Lung (tissue), 17 donors: ENCODE measurements at places on chromosomes 7 and 10.

DNA sequence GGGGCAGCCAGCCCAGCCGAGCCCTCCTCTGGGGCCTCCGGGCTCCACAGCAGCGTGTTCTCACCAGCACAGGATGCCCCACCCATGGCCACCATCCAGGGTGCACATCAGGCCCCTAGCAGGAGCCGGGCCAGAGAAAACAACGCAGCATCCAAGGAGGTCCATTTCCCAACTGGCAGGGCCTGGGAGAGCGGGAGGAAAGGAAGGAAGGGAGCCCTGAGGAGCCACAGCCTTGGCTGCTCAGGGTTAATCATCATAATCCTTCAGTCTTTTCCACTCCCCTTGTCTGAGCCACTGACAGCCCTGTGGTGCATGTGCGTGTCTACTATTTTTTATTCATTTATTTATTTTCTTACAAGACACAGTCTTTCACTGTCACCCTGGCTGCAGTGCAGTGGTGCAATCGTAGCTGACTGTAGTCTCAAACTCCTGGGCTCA, 3.6 kb downstream of the PLAC9 start:
- DNase-seq: peak; percentile 84

DNA sequence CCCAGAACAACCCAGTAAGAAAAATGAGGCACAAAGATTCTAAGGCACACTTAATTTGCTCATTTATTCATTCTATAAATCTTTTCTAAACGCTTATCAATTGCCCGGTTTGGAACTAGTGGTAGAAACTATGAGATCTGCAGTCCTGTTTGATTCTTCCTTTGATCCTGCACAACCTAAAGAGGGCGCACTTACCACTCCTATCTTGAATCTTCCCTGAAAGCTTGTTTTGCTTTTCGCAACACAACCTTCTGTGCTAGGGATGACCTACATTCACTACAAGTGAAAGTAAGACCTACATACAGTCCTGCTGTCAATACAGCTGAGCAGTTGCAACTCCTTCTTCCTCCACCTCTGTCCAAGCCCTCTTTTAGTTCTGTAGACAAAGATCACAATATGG, 12.6 kb upstream of the ARL4A start:
- no peak for DNase-seq

- DNase-seq: no peak
These were observed 188.6 kb upstream of the LYZL2 start for GRCh38 chr10:30818010-30818660.

GRCh38 chr10:103109821-103110220, 83.3 kb downstream of the NT5C2 start:
- no peak for DNase-seq

GRCh38 chr10:113177156-113177935, 227.3 kb downstream of the TCF7L2 start:
- no peak for DNase-seq

- DNase-seq: peak; percentile 27
These were observed 35.3 kb downstream of the CDC14C start for GRCh38 chr7:48959676-48960075.

DNA sequence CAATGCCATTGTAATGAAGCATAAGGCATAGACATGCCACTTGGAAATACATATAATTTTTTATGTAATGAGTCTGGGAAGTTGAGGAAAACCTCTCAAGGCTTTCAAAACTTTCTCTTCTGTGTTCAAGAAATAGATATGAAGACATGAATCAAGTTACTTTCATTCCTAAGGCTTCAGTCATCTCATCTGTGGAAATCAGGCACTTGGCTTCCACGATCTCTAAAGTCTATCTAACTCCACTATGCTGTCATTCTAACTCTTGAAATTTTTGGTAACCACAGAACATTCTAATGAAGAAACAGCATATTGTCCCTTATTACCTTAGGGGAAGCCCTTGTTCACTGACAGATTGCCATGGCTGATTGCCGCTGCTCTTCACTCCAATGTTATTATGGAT, 242.6 kb downstream of the CNTNAP2 start:
- DNase-seq: no peak

DNA sequence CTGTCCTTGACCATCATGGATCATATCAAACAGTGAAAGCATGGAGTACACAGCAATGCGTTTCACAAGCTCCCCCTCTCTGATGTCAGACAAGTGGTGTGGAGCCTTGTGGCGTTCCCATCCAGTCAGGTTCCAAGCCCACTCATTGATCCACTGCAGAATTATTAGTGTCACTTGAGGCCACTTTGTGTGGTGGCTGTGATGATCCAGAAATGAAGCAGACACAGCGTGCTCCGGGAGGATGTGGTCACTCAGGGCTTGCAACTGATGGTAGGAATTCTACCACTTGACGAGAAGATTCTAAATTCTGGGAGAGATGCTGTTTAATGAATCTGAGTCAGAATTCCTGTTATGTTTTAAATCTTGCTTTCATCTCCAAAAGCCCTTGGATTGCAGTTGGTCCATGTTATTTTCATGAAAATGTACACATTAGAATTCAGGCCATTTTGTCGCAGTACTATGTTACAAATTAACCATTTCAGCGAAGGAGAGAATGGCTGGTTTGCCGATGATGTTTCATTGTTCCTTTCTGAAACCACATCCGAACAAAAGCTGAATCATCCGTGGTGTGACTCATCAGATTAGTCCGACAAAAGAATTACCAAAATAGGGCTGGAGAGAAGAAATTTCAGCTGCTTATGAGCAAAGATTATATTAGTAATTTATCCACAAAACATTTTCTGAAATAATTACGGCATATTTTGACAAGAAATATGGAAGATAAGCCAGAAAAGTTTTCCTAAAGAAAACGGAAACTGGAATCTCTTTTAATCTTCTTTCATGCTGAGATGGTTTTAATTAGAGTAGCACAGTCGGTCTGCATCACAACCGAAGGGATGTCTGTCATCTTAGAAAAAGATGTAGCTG, 48.1 kb downstream of the INSYN2A start:
- DNase-seq: no peak
